Activated T-cell treated with anti-CD3 and anti-CD28 coated beads, Interleukin-2, amount 50 U/mL, for 72 hours (primary cell): ENCODE measurements at places on chromosomes 7 and 10. TPM values are rescaled to one million over a fixed set of nuclear protein-coding genes. Genes with fewer than 3 reads are reported as not detected.

Gene AGAP6
- 21.9 TPM for total RNA-seq

DNA sequence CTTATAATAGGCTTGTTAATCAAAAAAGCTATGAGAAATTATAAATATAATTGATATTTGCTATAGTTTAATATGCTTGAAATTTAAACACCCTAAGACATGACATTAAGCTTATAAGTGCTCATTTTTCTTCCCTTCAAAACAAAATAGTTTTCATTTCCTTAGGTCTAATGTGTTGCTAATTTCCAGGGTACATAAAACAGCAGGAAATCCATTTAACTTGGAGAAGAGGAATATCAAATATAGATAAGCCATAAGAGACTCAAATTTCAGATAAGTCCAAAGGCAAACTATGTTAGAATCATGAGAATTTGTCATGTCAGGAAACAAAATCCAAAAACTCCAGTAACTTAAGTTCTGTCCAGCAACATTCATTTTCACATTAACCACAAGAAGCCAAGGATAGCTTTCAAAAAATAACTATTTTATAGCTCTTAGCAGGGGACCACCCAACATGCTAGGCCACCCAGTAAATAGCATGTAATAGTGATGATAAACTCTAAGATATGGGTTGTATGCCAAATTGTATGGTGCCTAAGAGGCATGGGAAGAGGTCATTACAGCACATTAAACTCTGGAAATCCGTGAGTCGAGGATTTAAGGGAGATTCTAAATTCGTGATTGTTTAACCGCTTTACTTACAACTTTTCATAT lies 298.1 kb downstream of the CRPPA start:
- H3K27me3 ChIP-seq, result no peaks in the 10 kb centered on the region
- no peak for DNase-seq
- H3K4me1 ChIP-seq, result no peaks in the 10 kb centered on the region
- H3K4me3 ChIP-seq, result no peak overlapping the region
- no peaks in the 10 kb centered on the region for H3K36me3 ChIP-seq
- H3K27ac ChIP-seq, result no peak overlapping the region

Gene PAX2
- total RNA-seq, result 0.90 TPM

Gene UBE2D1
- total RNA-seq, result 12.1 TPM

Gene CDHR3
- 0.79 TPM for total RNA-seq

Gene SPDYE2B
- not detected for total RNA-seq

DNA sequence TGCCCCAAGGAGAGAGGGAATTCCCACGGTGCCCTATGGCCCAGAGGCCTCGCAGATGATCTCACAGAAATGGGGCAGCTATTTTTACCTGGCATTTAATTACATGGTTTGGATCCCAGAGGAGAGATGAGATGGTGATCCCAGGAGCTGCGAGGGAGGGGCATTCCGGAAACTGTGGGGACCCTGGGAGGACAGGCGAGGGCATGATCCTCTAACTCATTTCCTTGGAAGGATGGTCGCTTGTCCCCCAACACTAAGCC lies 9.4 kb downstream of the SH2B2 start:
- no peak for DNase-seq
- H3K36me3 ChIP-seq, result no peaks in the 10 kb centered on the region
- H3K27ac ChIP-seq, result no peak overlapping the region
- H3K27me3 ChIP-seq, result no peaks in the 10 kb centered on the region

DNA sequence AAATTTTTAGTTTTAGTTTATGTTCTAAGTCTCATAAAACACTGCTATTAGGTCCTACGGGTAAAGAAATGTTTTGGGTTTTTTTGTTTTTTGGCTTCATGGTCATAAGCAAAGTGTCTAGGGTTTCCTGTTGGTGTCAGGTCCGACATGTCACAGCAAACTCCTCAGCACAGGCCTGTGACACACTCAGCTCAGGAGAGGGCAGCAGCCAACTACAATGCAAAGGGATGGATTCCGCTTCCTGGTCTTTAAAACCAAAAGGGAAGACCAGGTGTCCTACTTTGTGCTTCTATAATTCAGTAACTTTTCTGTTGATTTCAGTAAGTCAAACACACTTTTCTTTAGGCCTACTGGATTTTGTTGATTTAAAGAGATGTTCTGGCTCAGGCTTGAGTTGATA lies 83.8 kb upstream of the MACROH2A2 start:
- H3K27ac ChIP-seq, result no peak overlapping the region
- DNase-seq, result no peak
- H3K4me1 ChIP-seq, result no peaks in the 10 kb centered on the region

DNA sequence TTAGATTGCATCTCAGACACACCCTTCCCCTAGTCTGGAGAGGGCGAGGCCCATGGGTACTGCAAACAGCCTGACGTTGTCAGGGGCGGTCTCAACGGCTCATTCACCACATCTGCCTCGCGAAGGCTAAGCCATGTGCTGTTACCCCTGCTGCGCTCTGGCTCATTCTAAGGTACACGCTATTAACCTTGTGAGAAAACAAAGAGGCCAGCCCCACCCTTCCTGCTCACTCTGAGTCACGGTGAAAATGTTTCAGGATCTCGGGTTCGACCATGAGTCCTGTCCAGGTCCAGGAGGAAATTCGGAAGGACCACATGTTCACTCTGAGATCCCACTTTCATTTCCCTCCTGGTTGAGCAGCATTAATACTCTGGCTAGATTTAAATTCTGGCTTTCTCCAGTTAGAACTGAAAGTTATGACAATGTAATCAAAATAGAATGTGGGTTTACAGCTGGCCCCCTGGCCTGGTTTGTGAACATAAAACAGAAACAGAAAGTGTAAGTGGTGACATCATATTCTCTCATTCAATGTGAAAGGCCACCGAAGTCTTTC lies 55.2 kb downstream of the EGFR start:
- peaks cover 14% of the 10 kb centered on the region for H3K27me3 ChIP-seq
- peak overlapping the region; percentile 62 for H3K4me3 ChIP-seq
- H3K36me3 ChIP-seq, result no peaks in the 10 kb centered on the region
- peak; percentile 10 for DNase-seq

- peak overlapping the region; percentile 99 for H3K27ac ChIP-seq
- H3K36me3 ChIP-seq, result peaks cover 3% of the 10 kb centered on the region
- H3K4me1 ChIP-seq, result peaks cover 69% of the 10 kb centered on the region
- no peaks in the 10 kb centered on the region for H3K27me3 ChIP-seq
- no peak for DNase-seq
These were observed 91.4 kb upstream of the MKLN1 start for GRCh38 chr7:131236318-131236672.
